ENCODE measurements at places on chromosomes 5 and 9.
A peak's percentile ranks its signal among the peaks of the same experiment; 100 is the strongest.

DNA sequence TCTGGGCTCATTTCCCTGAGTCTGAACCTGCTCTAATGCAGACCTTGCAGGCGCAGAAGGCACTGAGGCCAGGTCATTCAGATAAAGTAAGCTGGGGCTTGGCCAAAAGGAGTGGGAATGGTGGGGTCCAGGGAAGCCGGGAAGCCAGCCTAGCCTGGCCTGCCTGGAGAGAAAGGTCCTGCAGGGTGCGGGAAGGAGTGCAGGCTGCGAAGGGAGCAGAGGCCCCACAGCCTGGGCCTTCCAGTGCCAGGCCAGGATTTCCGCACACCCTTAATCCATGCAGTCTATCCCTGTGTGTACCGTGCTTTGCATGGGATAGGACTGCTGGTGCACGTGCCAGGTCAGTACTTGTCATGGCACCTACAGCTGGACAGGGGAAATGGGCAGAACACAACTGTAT lies 3.6 kb upstream of the STING1 start:
- DNase-seq = no peak

- DNase-seq = no peak
Measured at GRCh38 chr5:119071561-119071995, 691 bp downstream of the DMXL1 start.

DNA sequence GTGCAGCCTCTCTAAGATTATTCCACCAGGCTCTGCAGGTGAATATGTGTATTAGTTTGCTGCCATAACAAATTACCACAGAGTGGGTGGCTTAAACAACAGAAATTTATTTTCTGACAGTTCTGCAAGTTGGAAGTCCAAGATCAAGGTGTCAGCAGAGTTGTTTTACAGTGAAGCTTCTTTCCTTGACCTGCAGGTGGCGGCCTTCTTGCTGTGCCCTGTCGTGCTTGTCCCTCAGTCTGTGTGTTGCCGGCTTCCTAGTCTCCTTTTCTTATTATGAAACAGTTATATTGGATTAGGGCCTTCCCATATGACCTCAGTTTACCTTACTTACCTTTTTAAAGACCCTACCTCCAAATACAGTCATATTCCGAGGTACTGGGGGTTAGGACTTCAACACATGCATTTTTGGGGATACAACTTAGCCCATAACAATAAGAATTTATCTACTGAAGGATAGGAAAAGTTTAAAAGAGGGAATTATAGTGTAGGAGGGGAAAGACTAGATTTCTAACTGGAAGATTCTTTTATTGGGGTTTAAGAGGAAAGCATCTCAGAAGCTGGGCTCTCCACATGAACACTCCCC lies 97.4 kb downstream of the OSTF1 start:
- no peak for DNase-seq

- DNase-seq = no peak
Measured at GRCh38 chr9:99773468-99774138, 48.1 kb upstream of the NR4A3 start.

GRCh38 chr5:28369418-28369817 lies 1331.0 kb upstream of the CDH9 start:
- DNase-seq = no peak

DNA sequence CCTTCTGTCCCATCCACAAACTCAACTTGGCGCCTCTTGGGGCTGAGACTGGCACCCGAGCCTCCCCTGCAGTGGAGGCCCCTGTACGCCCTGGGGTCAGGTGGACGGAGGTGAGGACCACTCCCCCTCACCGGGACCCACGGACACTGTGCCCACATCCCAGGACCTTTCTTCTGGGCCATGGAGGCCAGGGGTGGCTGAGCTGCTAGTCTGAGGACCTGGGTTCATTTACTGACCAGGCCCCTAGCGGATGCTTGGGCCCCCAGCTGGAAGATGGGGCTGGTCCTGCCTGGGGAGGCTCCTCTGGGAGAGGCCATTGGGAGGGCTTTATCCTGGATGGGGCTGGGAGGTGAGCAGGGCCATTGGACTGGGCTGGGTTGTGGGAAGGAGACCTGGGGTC lies 16.9 kb upstream of the SLC6A19 start:
- DNase-seq = no peak

DNA sequence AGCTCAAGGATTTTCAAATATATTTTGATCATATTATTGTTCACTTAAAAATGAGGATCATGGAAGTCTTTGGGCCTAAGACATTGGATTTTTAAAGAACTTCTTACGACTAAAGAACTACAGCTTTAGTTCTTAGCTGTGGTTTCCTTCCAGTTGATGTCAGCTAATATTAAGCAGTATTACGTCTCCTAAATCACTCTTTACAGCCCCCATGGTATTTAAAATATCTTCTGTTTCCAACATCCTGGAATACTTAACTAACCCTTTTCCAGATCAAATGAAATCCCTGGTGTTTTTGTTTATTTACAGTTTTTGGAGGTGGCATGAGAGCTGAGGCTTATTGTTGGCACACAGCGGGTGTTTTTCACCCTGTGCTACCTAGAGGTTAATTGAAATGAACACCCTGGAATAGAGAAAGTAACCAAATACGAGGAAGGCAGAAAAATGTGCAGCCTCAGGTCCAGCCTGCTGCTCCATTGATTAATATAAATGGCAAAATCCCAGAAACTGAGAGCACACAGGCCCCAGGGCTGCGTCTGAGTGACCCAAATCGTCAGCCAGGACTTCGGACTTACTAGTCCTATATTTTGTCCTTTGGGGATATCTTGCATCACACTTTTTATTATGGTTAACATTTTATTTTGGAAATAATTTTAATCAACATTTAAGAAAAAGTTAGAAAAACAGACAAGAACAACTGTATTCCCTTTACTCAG lies 52.3 kb upstream of the ICE1 start:
- DNase-seq = no peak

GRCh38 chr5:138274189-138274853 lies at the start of gene GFRA3:
Gene GFRA3 (minus strand): TSS chr5:138274621. CDS start chr5:138274424, 197 bp downstream.
- DNase-seq = no peak

DNA sequence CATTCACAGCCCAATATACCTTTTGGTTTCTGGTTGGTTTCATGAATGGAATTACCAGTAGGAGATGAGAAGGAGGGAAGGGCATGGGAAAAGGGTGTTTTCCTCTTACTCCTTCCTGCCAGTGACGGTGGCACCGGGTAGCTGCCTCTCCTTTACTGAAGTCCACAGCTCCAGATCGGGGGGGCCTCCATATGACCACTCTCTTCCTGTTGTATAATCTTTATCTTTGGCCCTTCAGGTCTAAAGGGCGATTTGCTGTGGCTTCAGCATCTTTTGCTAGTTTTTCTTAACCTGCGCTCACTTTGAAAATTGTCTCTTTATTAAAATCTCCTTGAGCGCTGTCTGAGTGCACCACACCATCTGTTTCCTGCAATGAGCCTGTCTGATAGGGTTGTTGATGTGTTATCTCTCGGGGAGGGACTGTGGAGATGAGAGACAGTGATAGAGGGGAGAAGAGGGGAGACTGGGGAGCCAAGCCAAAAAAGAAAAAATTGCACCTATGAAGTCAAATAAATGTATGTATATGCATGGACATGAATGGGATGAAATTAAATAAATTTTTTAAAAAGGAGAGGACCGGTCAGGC lies 449.3 kb upstream of the KLF4 start:
- DNase-seq = no peak

- no peak for DNase-seq
Measured at GRCh38 chr5:178490935-178491652, 99.1 kb downstream of the COL23A1 start.

DNA sequence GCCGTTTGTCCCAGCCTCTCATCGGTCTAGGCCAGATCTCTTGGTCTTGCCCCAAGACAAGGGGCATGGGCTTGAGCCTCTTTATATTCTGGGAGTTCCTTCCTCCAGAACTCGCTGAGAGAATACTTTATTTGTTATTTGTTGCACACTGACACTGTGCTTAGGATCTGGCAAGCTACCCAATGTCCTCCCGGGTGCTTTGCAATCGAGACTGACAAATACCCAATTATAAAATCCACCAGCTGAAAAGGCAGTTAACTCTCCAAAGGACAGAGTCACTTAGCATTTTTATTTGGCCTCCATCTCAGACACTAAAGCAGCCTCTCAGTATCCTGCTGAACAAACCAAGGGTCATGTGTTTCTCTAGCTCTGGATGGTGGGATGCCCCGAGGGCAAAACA lies 500.2 kb upstream of the DAP start:
- no peak for DNase-seq

GRCh38 chr9:19192202-19193028 lies 38.1 kb upstream of the DENND4C start:
- no peak for DNase-seq

GRCh38 chr9:125701351-125701750 lies 5.7 kb downstream of the MAPKAP1 start:
- DNase-seq = no peak

- DNase-seq = no peak
Measured at GRCh38 chr5:10324518-10325370, 17.0 kb upstream of the CMBL start.

DNA sequence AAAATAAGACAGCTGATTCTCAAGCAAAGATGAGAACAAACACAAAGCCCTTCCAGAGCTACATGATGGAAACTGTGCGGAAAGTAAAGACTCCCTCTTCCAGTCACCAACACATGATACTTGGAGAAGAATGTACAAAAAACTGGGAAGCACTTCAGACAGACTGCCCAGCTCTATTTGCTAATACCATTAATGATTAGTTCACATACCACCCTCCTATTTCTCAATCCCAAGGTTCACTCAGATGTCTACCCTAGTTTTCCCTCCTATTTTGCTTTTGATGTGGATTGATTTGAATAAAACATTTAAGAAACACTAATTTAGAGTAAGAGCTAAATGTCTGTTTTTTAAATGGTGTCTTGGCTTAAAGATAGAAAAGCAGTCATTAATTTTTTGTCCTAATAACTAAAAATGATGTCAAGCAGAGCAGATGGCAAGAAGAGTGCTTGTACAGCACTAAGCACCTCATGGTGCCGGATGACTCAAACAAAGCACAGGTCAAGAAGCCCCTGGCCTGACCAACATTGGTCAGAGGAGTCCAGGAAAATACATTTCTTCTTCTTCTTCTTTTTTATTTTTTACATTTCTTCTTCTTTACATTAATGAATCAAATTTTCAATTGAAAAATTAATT lies 639.4 kb downstream of the PDE4D start:
- no peak for DNase-seq

GRCh38 chr9:134892820-134893420 lies 12.3 kb downstream of the FCN2 start:
- no peak for DNase-seq

DNA sequence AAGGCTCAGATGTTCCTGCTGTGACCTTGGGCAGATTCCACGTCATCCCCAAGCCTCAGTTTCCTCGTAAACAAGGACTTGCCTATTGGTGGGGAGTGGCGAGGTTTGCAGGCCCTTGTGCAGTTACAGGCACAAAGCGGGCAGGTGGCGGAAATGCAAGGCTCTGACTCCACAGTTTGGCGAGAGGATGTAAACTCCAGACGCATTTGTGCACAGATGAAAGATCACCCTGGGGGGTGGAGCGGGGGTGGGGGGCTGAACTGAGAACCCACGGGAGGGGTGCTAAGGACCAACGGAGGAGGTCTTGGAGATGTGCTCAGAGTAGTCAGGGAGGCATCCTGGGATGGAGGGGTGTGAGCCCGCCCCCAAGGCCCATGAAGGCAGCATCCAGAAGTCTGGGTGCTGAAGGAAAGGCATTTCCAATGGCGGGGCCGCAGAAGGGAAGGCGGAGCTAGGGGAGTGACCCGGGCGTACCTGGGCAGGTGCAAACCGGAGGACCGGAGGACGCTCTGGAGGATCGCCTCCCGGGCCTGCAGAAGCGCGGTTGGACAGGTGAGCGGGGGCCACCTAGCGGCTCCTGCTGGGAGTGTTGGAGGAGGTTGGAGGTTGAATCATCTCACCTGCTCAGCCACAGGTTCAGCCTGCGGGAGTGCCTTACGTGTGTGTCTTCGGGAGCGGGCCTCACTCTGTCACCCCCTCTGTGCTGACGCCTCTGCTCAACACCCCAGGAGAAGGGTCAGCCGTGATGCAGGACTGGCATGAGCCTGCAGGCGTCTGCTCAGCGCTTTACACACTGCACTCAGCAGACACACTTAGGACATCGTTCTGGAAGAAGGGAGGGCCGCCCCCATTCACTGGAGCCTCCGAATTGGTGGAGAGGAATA lies 1.9 kb upstream of the FIBCD1 start:
- peak; percentile 23 for DNase-seq

GRCh38 chr9:105873801-105874200 lies 179.5 kb downstream of the TMEM38B start:
- no peak for DNase-seq

DNA sequence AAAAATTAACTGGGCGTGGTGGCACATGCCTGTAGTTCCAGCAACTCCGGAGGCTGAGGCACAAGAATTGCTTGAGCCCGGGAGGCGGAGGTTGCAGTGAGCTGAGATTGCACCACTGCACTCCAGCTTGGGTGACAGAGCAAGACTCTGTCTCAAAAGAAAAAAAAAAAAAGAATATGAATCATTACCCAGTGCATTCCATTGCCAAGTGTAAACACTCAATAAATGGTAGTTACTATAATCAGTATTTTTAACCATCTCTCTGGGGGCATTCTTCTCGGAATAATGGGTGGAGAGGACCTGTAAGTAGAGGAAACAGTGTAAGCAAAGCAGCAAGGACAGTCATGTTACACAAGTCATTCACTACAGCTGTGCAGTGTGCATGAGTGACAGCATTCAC lies 13.8 kb upstream of the RANBP17 start:
- no peak for DNase-seq

GRCh38 chr5:74365723-74366122 lies 274.8 kb downstream of the ENC1 start:
- no peak for DNase-seq

DNA sequence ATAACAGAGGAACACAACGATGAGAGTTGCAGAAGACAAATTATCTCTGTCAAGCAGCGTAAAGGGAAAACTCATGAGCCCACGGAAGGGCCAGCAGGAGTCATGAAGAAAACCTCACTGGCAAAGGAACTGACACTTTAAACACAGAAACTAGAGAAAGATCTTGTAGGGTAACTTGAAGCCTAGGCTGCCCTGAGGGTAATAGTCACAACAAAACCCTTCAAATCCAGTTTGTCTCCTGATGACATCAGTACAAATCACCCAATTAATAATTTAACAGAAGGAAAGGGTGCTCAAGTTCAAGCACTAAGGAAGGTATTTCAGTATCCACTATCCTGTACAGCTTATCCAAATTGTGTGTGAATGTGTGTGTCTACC lies 549.1 kb downstream of the MTRR start:
- DNase-seq = no peak

DNA sequence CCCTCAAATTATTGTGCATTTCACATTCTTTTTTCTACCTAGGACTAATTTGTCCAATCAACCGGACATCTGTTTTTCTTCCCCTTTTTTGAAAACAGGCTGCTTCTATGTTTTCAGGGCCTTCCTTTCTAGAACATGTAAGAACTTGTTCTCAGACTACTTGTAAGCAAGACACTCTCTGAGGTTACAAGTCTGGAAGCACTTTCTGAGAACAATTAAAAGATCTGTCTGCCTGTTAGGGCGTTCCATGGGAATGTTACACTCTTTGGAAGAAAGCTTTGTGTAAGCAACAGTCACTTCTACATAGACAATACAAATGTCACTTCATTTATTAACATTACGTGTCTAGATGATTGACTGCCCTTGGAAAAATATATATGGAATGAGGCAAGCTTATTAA lies 50.9 kb upstream of the HSPB3 start:
- DNase-seq = no peak

GRCh38 chr5:17785774-17786173 lies 151.5 kb downstream of the TAF11L14 start:
- no peak for DNase-seq

GRCh38 chr5:157266286-157267007 lies 524 bp downstream of the CYFIP2 start:
- DNase-seq = no peak

GRCh38 chr9:20358207-20358606 lies 264.1 kb downstream of the MLLT3 start:
- no peak for DNase-seq
